NCI-H774 (cell line): ENCODE measurements at places on chromosomes 2 and 18.

GRCh38 chr2:83191316-83191715 lies 1267.8 kb downstream of the SUCLG1 start:
- DNase-seq = no peak

DNA sequence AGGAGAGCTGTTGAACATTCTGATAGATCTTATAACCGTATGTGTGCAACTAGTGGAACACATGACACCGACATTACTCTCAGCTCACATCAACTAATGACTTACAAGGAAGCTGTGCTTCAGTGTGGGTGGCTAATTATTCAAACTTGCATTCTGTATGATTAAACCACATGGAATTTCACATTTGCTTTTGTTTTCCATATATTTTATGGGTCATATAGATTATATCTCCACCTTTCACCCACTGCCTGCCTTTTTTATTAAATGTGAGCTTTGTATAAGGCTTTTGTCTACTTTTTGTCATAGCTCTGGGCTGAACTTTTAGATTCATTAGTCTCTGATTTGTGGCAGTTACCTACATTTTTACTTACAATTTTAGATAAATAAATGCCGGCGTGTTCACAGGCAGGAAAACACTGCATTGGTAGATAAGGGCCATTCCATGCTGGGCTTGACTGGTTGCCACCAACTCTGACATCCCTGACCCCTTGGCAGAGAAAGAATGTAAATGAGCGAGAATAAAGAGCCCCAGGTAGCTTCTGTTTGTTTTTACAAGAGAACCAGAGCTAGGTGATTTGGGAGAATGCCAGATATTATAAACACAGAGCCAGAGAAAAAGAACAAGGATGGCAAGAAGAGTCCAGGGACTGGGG lies 35.7 kb downstream of the LYPD6 start:
- DNase-seq = peak; percentile 69

GRCh38 chr2:214035921-214036320 lies 374.9 kb upstream of the VWC2L start:
- no peak for DNase-seq

DNA sequence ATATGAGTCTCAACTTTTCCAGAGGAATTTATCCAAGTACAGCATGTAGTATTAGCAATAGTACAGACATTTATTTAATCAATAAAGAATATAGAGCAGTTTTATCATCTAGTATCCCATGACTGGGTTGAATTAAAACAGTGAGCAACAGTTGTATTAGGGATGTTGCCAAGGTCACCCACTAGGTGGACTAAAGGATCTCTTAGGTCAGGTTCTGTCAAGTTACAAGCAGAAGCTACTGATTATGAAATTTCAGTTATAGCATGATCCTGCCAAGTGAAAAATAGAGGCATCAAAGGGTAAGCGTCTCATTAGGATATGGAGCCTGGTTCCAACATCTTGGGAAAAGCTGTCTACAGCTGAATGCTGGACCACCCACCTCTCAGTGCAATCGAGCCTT lies 52.1 kb upstream of the LAPTM4A start:
- no peak for DNase-seq

DNA sequence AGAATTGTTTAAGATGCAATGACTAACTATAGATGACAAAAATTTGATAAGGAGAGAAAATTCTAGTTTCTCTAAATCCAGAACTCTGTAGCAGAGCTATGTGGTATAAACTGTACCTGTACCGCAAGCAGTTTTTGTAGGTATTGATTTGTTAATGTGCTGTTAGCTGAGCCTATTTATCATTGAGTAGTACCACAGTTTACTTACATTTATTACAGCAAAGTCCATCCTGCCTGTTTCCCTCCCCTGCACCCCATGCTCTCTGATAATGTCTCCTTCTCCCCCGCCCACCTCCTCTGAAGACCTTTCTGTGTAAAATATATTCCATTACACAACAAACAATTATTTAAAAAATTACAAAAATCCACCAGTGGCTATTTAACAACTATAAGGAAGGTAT lies 170.6 kb downstream of the RNF152 start:
- DNase-seq = no peak

DNA sequence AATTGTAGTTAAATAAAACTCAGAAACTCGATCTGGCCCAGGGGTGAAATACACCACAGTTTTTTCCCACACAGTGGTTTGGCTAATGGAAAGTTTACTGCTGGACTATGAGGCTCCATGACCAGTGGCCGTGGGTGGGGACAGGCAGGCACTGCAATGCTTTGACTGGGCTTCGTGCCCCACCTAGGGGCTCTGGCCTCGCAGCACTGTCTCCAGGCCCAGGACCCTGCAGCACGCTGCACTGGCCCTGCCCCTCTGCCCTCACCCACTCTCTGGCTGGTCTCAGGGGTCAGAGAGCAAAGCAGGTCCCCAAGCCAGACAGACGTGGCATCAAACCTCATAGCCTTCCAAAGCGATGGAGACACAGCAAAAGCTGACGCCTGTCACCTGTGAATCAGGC lies 13.4 kb upstream of the B3GNT7 start:
- DNase-seq = no peak

GRCh38 chr18:26540043-26540628 lies 8.2 kb downstream of the KCTD1 start:
- DNase-seq = no peak

GRCh38 chr2:113175736-113176695 lies 2.2 kb downstream of the PSD4 start:
- DNase-seq = no peak

GRCh38 chr2:234211797-234212196 lies 161.3 kb downstream of the SPP2 start:
- DNase-seq = no peak

- no peak for DNase-seq
Measured at GRCh38 chr2:64787698-64788097, 134.0 kb upstream of the SERTAD2 start.

GRCh38 chr2:158317642-158318041 lies 138.9 kb downstream of the CCDC148 start:
- DNase-seq = no peak

- DNase-seq = no peak
Measured at GRCh38 chr2:127153691-127154158, 46.8 kb upstream of the BIN1 start.

GRCh38 chr2:173126819-173127218 lies 51.2 kb downstream of the MAP3K20 start:
- no peak for DNase-seq

DNA sequence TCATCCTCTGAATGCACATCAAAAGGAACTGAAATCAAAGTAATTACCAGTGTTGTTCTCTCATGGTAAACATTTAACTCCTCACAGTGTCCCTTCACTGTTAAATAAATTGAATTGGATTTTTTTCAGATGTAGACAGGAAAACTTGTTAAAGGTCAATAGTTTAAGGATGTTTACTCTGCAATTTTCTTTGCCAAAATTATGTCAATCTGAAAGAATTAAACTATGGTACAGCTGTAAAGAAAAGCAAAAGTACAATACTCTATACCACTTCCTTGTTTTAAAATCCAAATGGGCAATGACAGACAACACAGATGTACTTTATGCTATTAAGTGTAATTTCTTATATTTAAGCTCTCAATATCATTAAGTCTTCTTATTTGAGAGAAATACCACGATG lies 153.2 kb downstream of the WDPCP start:
- DNase-seq = no peak

DNA sequence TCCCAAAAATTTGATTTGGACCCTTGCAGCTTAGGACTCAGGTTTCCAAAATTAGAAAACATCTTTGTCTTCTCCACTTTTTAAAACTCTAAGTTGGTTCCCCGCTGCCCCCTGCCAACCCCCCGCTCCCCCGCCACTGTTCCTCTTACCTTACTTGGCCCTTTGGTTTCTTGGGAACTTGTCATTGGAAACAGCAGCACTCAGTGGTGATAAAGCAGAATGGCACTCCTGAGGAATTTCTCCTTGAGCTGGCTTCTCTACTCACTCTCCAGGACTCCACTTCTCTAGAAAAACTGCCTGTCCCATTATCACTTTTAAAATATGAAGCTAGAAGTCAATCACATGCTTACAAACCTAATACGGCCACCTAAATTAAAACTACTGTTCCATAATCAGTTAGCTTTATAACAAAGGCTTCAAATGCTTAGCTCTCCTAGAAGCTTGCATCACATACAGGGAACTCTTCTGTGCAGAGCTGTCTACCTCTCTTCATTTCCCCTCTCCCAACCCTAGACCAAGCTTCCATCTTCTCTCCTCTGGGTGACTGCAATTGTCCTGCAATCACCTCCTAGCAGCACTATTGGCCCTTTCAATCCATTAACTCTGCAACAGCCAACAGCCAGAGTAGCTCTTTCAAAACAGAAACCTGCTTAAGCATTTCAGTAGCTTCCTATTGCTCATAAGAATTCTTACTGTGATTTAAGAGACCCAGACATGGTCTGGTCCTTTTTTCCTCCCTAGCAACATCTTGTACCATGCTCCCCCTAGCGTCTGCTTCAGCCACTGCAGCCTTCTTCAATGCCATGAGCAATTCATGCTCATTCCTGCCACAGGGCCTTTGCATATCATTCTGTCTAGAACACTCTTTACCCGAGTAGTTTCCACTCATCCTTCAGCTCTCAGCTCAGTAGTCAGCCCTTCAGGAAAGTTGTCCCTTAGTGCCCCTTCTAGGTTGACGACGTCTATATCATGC lies 15.2 kb upstream of the PLEKHM3 start:
- DNase-seq = no peak

DNA sequence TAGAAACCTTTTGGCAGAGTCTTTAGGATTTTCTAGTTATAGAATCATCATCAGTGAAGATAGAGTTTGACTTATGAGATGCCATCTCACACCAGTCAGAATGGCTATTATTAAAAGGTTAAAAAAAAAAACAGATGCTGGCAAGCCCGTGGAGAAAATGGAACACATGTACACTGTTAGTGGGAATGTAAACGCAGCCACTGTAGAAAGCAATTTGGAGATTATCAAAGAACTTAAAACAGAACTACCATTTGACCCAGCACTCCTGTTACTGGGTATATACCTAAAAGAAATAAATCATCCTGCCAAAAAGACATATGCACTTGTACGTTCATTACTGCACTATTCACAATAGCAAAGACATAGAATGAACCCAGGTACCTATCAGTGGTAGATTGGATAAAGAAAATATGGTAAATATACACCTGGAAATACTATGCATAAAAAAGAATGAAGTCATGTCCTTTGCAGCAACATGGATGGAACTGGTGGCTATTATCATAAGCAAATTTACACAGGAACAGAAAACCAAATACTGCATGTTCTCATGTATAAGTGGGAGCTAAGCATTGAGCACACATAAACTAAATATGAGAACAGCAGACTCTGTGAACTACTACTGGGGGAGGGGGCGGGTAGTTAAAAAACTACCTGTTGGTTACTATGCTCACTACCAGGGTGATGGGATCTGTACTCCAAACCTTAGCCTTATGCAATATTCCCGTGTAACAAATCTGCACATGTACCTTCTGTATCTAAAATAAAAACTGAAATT lies 279.0 kb downstream of the KIAA1328 start:
- peak; percentile 73 for DNase-seq

DNA sequence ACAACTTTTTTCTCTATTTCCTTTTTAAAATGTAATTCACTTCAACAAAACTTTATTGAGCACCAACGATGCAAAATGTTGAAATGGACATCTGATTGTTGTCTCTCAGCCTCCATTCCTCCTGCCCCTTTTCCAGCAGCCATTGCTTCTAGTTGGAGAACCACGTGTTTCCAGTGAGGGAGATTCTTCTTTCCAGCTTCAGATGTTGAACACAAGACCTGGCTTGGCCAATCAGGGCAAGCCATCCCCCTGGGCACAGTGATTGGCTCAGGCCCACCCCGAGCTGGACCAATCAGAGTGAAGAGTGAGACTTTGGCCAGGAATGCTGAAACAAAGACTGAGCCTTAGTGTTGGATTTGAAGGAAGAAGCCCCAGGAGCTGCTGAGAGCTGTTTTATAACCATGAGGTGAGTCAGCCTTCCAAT lies 59.0 kb downstream of the E2F6 start:
- no peak for DNase-seq

DNA sequence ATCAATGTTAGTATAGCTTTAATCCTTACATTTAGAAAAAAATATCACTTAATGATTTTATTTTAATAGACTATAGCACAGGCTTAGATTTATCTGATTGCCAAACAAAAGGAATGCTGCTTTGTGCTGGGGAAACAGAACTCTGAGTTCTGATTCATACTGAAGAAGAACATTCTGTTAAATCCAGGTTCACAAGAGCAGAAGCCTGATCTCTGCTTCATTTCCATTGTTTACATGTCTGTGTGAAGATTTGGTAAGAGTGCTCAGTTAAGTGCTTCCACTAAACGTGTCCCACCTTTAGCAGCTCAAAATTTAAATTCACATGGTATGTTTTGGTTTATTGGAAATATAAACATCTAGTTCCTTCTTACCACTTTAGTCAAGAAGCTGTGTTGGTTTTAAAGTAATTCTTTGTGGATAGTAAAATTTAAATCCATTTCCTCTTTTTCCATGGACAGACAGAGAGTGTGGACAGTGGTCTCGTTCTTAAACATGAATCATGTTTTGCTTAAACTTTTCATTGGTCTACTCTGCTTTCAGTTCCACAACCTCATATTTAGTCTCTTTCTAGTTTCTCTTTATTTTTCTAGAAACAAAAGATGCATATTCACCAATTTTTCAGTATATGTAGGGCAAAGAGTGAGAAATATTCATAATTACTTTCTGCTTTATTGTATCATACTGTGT lies 59.1 kb downstream of the NYAP2 start:
- DNase-seq = no peak

DNA sequence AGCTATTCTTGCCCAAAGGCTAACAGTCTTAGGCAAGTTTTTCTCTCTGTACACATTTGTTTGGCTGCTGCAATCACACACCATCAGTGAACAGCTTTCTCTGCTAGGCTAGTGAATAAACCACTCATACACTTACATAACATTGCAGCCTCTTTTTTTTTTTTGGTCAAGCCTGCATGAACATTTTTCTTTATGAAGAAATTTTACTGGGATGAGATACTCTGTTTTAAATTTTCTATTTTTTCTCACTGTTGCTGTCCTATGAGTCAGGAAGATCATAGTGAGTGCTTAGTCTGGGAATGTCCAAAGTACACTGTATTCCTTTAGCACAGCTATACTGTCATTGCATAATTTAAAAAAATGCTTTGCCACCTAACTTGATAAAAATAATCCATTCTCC lies 58.5 kb downstream of the ROCK1 start:
- DNase-seq = no peak

DNA sequence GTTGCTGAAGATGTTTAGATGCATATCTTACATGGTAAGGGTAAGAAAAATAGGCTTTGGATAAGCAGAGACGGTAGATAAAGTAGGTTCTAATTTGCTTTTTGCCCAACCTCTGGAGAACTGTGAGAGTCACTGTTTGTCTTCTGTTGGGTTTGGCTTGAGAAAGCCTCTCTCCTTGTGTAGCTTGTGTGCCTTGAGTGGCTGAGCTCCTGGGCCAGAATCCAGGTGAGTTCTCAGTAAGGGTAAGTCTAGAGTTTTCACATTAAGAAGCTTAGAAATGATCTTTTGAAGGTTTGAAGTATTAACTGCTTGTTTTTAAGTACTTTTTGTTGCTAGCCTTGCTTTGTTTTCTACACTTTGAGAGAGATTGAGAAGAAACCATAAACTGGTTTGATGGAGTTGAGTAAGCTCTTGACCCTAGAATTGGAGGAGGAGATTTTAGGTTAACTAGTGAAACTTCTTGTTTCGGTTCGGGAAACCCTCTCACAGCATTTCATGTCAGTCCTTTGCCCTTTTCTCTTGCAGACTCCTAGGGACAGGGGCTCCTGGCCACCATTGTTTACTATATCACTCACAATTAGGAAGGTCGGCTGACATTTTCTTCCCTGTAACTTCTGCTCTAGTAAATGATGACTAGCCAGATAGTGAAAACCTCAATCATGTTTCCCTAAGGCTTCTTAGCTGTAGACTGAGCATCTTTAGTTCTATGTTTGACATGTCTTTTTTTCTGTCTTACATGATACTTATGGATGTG lies 26.0 kb downstream of the MAP4K4 start:
- no peak for DNase-seq

GRCh38 chr2:238994432-238994831 lies 146.5 kb downstream of the TWIST2 start:
- DNase-seq = no peak
